ENCODE measurements at places on chromosomes 5 and 9. TPM values are rescaled to one million over a fixed set of nuclear protein-coding genes. Genes with fewer than 3 reads are reported as not detected.

POLR3G gene
- total RNA-seq: 7.3 TPM

- no peak for DNase-seq
Measured at GRCh38 chr9:7333719-7334118, 465.9 kb downstream of the DMAC1 start.

PHF2 gene
- 9.1 TPM for total RNA-seq

DNA sequence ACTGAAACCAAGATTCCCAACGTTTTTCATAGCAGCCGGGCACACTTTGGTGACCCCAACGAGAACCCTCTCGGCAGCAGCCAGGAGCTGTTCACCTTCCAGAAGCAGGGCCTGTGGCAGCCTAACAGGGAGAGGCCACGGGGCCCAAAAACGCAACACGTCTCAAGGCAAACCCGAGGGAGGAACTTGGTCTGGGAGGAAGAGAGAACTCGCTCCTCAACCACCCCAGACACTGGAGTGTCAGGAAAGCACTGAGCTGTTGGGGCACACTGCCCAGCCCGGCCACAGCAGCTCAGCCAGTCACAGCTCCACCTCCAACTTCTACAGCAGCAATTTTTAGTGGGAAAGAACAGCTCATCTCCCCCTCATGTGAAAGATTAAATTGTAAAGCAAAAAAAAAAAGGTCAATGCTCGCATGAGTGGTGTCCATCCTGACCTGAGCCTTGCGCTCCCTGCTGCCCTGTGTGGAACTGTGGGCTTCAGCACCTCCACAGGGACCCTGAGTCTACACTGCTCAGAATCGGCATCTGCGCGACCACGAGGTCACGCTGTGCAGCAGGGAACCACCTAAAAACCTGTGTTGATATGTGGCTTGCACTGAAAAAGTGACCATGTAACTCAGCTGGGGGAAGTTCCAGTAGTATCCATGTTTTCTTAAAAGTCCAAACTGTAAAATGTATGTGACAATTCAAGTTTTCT is 55.0 kb downstream of the IPPK start:
- no peak for DNase-seq

- no peak for DNase-seq
Measured at GRCh38 chr5:123358751-123359150, 64.5 kb downstream of the CEP120 start.

DNA sequence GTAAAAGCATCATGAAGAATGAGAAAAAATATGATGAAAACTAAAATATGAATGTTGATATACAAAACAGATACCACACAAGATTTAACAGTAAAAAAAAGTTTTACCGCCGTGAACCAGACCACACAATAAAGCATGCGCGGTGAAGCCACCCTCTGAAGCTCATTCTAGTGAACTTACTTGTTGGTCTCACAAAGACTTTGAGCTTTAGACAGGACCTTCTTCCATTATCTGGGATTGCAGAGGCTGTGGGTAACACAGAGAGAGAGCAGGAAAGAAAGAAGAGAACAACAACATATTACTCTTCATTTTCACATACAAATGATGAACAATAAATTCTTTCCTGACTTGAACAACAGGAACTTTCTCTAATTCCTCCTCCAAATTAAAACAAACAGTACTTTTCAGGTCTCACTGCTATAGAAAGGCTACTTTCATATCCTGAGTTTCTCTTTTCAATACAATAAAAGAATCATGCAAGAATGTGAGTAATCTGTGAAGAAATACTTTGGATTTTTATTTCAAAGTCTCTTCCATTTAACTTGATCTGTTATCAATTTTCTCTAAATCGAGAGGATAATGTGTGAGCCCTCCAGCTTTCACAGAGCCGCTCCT is 283.1 kb downstream of the EFNA5 start:
- no peak for DNase-seq

OTP gene
- not detected for total RNA-seq

DNA sequence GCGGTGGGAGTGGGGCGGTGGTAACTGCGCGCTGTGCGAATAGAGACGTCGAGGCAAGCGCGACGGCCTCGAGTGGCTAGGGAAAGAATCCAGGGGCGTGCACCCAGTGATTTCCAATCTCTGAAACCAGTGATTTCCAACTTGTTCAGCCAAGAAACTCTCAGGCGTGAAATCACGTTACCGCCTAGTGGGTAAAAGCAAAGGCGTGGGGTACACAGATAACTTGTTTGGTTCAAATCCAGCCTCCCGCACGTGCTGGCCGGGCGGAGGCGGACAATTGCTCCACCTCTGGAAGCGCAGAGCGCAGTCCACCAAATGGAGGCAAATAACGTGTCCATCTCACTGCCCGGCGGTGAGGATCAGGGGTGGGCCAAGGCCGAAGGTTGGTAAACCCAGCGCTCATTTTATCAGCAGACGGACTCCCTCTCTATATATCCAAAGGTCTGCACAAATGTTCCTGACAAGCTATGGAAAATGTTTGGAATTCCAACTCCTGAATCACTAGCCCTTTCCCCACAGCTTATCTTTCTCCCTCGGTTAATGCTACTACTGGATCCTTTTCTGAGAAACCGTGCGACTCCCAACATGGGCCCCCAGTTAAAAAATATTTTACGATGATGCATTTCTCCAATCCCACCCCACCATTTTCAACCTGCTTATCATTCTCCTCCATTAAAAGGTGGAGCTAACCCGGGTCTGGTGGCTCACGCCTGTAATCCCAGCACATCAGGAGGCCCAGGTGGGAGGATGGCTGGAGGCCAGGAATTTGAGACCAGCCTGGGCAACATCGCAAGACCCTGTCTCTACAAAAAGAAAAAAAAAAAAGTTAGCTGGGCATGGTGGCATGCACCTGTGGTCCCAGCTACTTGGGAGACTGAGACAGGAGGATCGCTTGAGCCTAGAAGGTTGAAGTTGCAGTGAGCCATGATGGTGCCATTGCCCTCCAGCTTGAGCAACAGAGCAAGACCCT is 950 bp upstream of the FNBP1 start:
- DNase-seq: peak; percentile 83

GRCh38 chr5:142800776-142801494 is 30.8 kb downstream of the ARHGAP26 start:
- DNase-seq: no peak

RANBP17 gene
- total RNA-seq: not detected

DNA sequence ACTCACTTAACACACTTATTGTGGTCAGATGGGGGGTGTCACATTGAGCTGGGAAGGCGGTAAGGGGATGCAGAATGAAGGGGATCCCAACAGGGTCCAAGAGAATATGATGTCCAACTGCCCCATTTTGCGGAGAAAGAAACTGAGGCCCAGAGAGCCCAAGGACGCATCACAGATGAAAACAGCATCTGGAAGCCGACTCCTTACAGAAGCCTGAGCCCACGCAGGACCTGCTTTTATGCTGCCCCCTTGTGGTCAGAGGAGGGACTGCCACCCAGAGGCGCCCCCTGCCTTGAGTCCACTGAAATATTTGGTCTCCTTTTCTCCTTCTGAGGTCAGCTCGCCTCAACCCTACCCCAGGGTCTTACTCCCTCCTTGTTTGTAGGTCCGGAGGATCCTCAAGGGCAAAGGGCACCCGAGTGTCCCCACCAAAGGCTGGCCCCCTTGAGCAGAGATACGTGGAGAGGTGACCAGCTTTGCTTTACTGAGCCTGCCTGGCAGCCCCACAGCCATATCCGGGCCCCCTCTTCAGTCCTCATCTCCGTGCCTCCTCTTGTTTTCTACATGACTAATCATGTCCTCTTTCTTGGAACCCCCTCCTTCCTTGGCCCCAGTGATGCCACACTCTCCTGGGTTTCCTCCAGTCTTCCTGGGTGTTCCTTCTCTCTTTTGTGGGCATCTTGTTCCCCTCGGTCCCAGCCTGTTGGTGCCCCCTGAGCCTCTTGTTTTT is 30.0 kb upstream of the TTLL11 start:
- peak; percentile 41 for DNase-seq

ZDHHC11 gene
- total RNA-seq: 1.4 TPM

DNA sequence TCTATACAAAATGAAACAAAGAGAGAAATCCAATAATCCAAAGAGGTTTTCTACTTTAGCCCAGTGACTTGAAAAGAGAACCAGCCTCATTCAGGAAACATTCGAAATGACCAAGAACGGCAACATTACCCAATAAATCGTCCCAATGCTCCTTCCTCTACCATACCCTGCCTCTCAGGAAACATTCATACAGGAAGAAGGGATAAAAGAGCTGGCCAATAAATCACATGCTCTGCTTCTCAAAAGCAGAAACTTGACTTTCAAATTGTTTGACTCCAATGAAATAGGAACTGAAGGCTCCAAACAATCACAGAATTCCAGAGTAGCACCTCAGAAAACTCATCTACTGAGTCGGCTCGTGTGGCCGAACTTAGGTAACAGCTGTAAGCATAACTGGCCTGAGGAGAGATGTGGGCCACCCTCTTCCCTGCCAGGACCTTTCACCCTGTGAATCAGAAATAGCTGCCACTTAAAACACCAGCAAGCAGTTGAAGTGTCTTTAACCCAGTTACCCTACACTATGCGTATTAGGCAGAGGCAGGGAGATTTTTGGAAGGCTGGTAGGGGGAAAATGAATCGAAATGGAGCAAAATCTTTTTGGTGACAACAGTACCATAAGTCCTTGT is 14.6 kb downstream of the ARL15 start:
- no peak for DNase-seq

EEIG1 gene
- 16.1 TPM for total RNA-seq

DNA sequence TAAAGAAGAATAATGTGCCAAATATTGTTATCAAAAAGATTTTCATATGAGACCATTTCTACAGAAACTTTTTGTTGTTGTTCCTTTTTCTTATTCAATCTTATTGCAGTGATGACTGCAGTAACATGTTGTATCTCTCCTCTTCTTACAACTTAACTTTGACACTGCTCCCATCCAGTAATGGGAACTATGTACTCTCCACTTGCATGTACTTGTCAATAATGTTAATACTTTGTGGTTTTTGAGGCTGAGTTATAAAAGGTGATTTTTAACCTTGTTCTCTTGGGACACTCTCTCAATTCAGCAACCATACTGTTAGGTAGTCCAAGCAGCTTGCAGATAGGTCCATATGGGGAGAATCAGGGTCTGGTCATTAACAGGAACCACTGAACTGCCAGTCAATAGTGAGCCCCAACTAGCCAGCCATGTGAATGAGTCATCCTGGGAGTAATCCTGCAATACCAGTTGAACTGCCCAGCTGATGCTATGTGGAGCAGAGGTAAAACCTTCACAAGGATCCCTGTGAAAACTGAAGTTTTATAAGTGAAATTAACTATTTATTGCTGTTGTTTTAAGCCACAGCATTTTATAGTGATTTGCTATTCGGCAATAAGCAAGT is 199.6 kb upstream of the DAB2 start:
- peak; percentile 47 for DNase-seq

GABRB2 gene
- not detected for total RNA-seq

- no peak for DNase-seq
Measured at GRCh38 chr9:126055381-126055985, 271.1 kb upstream of the MVB12B start.

FREM1 gene
- total RNA-seq: 33.6 TPM

DNA sequence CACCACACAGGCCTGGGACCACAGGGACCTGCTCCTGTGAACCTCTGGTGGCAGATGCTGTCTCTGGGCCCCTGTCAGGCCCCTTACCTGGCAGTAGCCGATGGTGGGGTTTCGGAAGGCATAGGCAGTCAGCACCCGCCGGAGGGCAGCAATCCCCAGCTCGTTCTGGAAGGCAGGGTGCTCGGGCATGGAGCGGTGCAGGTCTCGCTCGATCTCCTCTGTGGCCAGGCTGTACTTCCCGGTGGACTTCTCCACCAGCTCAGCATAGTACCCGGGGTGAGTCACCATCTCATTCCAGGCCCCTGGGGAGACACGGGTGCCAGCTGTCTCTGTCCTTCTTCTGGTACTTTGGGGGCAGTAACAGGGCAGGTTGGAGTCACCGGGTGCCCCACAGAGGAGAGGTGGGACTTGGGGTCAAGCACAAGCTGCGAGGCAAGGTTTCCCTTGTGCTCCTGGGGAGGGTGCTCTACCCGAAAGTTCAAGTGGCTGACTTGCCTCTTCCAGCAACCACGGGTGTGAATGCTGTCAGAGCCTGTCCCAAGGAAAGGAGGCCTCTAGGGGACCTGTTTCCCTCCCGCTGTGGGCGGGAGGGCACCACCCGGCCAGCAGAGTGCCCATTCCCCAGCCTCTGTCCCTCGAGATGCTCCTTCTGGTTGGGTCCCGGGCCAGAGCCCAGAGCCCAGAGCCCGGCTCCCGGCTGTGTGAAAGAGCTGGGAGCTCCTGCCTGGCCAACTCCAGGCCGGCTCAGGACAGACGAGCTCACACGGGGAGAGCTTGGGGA is 19.8 kb upstream of the MRNIP start:
- no peak for DNase-seq

LCN10 gene
- 0.53 TPM for total RNA-seq

DNA sequence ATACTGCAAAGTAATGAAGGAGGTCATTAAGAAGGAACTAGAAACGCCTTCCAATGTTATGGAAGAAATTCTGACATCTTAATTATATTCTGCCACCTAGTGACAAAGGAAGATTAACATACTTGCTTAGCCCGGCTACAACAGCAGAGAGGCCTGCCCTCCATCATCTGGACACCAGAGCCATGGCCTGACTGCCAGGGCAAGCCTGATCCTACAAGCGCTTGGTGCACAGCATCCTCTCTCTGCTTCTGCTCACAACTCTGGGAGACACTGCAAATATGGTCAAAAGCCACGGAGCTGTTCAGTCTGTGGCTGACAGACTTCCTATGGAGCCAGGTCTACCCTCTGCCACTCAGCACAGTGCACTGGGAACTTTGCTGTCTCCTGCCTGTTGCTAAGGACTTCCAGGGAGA is 87.3 kb upstream of the SLC44A1 start:
- peak; percentile 24 for DNase-seq
